Endothelial cell of umbilical vein (primary cell): ENCODE measurements at places on chromosomes 1 and 21. TPM values are rescaled to one million over a fixed set of nuclear protein-coding genes. Genes with fewer than 3 reads are reported as not detected.

Gene LMOD1
- 0.12 and 0.33 TPM in 2 replicates for total RNA-seq

Gene ACTL8
- total RNA-seq: not detected in 2 replicates

Gene BEND5
- not detected in 2 replicates for total RNA-seq

Gene MYBPH
- not detected in 2 replicates for total RNA-seq

Gene HSPB7
- total RNA-seq: not detected in 2 replicates

DNA sequence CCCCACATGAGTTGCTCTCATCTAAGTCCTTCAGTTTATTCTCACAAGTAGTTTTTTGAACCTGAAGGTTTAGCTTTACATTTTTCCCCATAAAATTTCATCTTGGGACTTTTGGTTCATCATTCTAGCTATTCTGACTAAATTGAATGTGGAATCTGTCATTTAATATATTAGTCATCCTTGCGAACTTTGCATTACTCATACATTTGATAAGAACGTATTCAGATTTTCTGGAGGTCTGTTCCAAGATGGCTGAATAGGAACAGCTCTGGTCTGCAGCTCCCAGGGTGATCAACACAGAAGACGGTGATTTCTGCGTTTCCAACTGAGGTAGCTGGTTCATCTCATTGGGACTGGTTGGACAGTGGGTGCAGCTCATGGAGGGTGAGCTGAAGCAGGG, 59.8 kb upstream of the CSF1 start:
- no peak for DNase-seq

- no peak for DNase-seq
These were observed 57.3 kb downstream of the LAMC2 start for GRCh38 chr1:183243161-183244050.

DNA sequence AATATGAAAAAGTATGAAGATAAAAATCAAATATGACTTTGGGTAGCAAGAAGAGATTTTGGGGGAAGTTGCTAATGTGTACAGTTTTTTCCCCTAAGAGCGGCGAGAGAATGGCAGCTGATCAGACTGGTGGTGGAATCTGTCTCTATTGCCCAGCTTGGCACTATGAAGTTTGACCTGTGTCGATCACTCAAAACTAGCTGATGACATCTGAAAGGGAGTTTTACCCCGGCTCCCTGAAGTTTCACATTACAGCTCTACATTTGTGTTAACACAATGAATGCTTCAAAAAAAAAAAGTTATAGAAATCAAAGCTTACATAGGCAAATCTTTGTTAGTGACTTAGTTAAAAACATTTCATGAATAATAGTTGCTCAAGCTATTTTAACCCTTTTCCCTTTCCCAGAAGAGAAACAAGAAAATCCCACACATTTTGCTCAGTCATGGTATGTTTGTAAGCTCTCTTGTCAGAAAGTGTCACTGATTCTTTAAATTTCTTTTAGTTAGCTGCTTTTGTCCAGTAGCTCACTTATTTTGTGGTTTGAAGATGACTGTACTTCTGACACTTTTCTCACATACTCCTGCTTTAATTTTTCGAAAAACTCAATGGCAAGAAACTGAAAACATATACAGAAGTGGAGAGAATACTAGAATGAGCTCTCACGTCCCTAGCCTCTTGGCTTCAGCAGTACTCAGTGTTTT, 41.3 kb downstream of the DYRK1A start:
- DNase-seq: no peak

GRCh38 chr1:87330057-87330884, 1.6 kb downstream of the LMO4 start:
- DNase-seq: peak; percentile 55

GRCh38 chr1:58934706-58935105, 150.9 kb upstream of the JUN start:
- DNase-seq: peak; percentile 31

DNA sequence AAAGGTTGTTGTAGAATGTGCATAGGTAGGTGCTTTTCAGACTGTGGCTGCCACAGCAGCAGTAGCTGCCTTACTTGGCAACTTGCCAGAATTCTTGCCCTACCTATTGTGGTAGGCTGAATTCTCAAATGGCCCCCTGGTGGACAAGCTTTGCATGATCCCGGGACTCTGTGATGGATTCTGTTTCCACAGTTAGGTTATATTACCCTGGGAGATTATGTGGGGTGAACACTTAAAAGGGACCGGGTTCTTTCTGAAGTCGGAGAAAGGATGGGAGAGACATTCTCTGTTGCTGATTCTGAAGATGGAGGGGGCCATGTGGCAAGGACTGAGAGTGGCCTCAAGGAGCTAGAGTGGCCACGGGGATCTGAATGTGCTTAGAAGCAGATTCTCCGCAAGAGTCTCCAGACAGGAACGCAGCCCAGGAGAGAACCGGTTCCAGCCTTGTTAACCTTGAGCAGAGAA, 32.1 kb upstream of the KCNE1 start:
- peak; percentile 79 for DNase-seq

- no peak for DNase-seq
These were observed 117.7 kb upstream of the SLC44A3 start for GRCh38 chr1:94702442-94702815.

- DNase-seq: no peak
These were observed 27.8 kb downstream of the IRF2BP2 start for GRCh38 chr1:234582186-234582585.

DNA sequence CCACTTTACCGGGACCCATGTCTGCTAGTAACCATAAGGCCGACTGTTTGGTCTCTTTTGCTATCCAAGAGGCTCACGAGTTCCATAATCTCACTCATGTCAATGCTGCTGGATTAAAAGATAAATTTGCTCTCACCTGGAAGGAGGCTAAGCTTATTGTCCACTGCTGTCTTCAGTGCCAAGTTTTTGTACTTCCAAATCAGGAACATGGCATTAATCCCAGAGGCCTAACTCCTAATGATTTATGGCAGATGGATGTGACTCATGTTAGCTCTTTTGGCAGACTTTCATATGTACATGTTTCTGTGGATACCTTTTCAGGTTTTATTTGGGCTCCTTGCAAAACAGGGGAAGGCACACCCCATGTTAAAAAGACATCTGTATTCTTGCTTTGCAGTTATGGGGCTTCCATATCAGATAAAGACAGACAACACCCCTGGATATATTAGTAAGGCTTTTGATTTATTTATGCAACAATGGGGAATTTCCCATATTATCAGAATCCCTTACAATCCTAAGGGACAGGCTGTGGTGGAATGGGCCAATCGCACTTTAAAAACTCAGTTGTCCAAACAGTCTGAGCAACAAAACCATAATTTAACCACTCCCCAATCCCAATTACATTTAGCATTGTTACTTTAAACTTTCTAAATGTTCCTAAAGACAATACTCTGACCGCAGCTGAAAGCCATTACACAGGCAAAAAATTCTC, 162.7 kb downstream of the IER5 start:
- peak; percentile 75 for DNase-seq
